ENCODE measurements at places on chromosomes 13 and 19.
A peak's percentile ranks its signal among the peaks of the same experiment; 100 is the strongest.

DNA sequence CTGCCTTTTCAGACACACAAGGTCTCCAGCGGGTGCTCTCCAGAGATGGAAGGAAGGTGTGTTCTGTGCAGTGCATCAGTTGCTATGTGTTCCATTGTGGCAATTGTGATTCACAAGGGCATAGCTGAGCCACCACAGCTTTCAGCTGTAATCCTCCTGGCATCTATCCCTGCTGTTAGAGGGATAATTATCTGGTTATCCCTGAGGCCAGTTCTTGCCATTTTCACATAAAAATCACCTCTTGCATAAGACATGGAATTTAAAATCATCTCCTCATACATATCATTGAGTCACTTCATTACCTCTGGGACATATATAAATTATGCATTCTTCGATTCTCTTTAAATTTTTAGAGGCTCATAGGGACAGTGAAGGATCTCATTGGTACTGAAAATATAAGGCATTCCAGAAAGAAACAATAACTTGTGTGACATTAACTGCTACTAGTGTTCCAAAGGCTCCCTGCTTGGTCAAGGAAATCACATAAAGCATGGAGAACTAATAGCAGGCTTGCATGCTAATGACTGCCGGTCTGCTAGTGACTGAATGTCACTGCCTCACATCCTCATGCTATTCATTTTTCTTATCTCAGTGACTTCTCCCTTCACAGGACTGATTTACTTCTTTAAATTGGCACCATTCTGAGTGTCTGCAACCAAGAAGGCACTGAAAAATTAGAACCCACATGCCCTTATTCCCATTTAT lies 214.0 kb downstream of the ENOX1 start:
- no peak for DNase-seq

DNA sequence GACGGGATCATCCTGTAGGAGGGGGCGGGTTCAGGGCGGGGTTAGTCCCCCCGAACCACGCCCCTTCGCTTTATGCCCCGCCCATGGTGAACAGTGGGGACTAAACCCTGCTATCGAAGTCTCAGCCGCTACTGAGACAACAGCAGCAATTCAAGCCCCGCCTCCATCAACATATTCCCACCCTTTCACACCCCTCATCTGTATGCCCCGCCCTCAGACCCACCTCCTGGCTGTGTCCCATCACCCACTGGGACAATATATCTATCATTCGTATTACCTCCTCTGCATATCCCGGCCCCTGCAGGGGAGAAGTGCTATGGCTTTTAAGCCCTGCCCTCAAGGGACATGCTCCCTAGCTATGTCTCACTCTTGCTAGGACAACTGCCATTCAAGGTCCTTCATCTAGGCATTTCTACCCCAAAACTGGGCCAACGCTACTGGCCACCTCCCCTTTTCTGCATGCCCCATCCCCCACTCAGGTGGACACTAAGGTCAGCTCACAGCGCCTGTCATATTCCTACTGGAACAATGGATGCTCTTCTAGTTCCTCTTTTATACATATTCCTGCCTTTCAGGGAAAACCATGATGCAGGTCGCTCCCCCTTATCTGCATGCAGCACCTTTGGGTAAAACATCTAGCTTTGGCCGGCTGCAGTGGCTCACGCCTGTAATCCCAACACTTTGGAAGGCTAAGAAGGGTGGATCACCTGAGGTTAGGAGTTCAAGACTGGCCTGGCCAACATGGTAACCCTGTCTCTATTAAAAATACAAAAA lies 11.9 kb downstream of the LRFN1 start:
- DNase-seq, result no peak

GRCh38 chr19:5343848-5344247 lies 3.2 kb upstream of the PTPRS start:
- DNase-seq, result no peak

- DNase-seq, result no peak
These were observed 40.5 kb upstream of the GAS6 start for GRCh38 chr13:113904411-113904810.

GRCh38 chr13:44765001-44765471 lies 188.9 kb upstream of the TSC22D1 start:
- no peak for DNase-seq

- DNase-seq, result no peak
These were observed 814.4 kb downstream of the EFNB2 start for GRCh38 chr13:105721016-105721415.

DNA sequence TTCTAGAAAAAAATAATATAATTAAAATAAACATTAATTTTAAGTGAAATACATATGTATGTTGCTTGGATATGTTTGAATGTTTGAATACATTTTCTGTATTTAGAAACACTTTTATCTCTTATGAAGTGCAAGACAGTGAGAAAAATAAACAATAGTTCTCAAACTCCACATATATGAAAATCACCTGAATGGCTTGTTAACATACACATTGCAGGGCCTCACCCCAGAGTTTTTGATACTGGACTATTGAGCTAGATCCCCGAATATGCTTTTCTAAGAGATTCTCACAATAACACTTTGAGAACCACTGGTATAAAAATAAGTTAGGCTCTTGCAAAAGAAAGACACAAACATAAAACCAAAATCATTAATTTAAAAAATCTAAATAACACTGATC lies 1570.3 kb upstream of the PRR20A start:
- no peak for DNase-seq

GRCh38 chr19:55119053-55119452 lies 1.6 kb upstream of the PPP1R12C start:
- DNase-seq, result no peak

GRCh38 chr13:102708991-102709390 lies 14.1 kb upstream of the METTL21C start:
- DNase-seq, result no peak

GRCh38 chr13:107834717-107835116 lies 380.6 kb downstream of the LIG4 start:
- no peak for DNase-seq

DNA sequence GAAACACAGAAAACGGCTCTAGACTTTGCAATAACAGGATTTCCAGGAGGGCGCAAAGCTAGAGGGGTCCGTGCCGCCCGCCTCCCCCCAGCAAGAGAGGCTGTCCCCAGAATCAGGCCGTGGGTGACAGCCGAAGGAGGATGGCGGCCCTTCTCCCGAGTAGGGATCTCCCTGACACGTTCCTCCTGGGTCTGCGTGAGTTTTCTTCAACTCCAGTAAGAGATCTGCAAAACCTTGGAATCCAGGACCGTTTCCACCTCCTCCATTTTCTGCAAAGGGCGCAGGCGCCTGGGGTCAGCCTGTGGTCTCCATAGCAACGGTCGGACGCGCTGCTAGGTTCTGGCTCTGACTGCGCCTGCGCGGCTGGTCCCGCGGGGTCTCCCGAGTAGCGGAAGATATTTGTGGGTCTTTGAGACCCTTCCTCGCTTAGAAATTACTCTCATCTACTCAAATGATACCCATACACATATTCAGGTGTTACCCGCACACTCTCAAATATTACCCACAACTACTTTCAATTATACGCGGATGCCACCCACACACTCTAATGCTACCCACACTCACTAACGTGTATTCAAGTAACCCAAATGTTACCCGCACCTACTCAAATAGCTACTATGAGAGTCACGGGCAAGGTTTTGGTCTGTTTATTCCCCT lies 2.1 kb downstream of the PNMA8C start:
- no peak for DNase-seq

DNA sequence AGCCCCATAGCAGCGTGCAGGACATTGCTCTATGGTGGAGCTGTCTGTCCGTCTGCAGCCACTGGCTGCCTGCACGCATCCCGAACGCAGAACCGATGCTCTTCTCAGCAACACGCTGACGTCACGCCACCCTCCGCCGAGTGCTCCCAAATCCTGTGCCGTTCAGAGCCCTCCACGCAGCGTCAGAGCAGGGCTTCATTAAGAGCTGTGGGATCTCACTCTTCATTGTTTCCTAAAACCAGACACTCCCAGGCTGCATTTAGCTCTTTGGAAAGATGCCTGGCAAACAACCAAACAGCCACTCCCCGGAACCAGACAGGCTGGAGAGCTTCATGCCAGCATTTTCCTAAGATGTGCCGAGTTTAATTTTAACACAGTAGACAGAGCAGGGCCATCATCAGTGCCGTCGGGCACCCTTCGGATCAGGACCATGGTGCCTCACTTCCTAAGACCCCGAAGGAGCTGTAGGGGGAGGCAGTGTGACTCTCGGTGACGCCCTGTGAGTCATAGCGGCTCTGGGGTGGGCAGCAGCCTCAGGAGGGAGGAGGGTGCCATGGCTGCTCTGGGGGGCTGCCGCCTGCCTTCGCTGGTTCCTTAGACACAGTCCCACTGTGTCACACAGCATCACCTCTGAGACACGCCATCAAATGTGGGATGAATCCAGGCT lies 131.5 kb upstream of the MCF2L start:
- DNase-seq, result no peak

DNA sequence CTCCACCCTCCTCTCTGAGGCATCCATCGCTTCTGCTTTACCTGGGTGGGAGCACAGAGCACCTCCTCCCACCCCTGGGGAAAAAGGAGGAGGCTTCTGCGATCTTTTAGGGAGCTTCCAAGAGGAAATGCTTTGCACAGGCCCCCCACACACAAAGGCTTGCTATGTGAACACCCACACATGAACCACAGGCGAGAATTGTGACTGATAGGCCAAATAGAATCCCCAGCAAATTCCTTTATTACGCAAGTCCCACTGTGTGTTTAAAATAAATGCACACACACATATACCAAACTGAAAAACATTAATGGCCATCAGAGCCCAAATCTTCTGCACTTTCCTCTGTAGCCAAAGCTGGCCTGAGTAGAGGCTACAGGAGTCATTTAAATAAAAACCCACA lies 50.6 kb downstream of the HSPH1 start:
- DNase-seq, result no peak

- DNase-seq, result no peak
These were observed 33.2 kb downstream of the RASA3 start for GRCh38 chr13:114099191-114099590.

GRCh38 chr19:16143399-16144215 lies at the start of gene HSH2D:
Gene HSH2D, plus strand, starts transcription at chr19:16143685. Its CDS starts 5,066 bp downstream, at chr19:16148751.
- peak; percentile 86 for DNase-seq

- no peak for DNase-seq
These were observed 814 bp downstream of the NBEA start for GRCh38 chr13:34942732-34943435.

DNA sequence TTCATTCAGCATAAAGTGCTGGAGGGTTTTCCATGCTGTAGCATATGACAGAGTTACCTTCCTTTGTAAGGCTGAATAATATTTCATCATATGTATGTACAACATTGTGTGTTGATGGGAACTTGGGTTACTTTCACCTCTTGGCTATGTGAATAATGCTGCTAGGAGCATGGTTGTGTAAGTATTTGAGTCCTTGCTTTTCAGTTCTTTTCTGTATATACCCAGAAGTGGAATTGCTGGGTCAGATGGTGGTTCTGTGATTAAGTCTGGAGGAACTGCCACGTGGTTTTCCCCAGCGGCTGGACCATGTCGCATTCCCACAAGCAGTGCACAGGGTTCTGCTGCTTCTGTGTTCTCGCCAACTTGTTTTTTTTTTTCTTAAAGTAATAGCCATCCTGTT lies 101.2 kb upstream of the TEX29 start:
- no peak for DNase-seq

DNA sequence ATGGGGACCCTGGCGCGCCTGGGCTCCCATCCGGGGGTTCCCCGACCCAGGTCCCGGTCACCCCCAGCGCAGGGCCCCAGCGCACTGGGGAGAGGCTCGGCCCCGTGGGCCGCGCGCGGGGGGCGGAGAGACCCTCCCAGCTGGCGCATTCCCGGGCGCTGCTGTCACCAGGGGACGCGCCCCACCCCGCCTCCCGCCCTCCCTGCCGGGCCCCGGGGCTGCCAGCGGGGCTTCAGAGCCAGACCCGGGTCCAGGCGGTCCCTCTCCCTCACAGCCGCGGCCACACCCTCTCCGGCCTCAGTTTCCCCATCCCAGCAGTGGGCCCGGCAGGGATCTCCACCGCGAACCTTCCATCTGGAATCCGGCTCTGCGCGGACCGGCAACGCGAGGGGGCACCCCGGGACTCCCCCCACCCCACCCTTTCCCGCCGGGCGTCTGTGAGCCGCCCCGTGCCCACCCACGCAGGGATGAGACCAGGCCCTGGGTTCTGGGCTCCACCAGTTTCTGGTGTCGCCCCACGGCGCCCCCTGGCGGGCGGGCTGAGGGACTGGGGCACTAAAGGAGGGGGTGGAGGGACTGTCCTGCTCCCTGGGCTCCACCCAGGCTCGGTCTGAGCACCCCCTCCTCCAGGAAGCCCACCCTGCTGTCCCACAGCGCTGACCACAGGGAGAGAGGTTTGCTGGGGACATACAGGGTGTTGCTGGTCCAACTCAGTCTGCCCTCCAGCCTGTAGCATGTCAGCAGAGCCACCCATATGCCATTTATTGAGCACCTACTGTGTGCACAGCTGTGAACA lies 878 bp upstream of the ADAMTSL5 start:
- peak; percentile 60 for DNase-seq

- DNase-seq, result no peak
These were observed 75.9 kb upstream of the RNF113B start for GRCh38 chr13:98252931-98253470.

GRCh38 chr19:33812388-33813330 lies 16.0 kb downstream of the KCTD15 start:
- DNase-seq, result no peak

DNA sequence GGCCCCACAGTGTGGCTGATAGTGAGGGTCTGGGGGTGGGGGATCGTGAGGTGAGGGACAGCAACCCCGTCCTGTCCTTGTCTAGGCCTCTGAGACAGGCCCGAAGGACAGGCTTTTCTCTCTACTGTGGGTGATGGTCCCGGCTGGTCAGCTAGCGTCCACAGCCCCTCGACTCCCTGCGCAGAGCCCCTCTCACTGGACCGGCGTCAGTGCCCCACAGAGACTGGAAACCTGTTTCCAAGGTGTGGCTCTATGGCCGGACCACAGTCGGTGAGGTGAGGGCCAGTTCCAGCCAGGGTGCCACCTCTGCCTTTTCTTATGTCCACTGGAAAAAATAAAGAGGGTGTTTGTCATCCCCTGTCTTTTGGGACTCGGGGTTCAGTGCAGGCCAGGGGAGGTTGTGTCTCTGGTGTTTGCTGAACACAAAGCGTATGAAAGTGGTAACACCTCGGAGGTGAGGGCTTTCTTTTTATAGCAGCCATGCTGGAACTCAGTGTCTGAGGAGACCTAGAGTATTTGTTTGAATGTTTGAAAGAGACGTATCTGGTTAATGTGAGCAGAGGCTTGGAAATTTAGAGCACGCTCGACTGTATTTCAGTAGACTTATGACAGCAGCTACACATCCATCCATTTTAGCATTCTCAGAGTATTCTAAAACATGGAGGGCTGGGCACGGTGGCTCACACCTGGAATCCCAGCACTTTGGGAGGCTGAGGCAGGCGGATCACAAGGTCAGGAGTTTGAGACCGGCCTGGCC lies 22.8 kb downstream of the ATP11A start:
- no peak for DNase-seq

GRCh38 chr19:29672933-29673336 lies 7.7 kb downstream of the PLEKHF1 start:
- peak; percentile 77 for DNase-seq

GRCh38 chr13:31110169-31110568 lies 51.5 kb downstream of the HSPH1 start:
- no peak for DNase-seq

DNA sequence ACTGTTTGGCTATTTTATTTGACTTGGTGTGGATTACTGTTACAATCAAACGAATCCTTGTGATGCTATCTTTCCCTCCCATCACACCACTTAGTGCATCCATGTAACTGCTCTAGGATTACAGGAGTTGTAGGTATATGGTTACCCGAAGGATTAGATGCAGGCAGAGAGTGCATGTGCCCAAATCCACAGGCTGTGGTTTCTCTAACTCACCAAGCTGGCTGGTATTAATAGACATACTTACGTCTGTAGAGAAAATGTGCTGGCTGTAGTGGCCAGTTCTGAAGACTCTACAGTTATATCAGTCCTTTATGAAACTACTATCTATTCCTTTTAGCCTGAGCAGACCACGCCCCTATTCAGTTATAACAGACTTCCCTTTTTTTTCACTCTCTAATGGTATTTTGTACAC lies 1.1 kb upstream of the HMGB1 start:
- no peak for DNase-seq
